Adrenal gland (tissue), 19 donors: ENCODE measurements at places on chromosomes 16 and 17.
A peak's percentile ranks its signal among the peaks of the same experiment; 100 is the strongest.

DNA sequence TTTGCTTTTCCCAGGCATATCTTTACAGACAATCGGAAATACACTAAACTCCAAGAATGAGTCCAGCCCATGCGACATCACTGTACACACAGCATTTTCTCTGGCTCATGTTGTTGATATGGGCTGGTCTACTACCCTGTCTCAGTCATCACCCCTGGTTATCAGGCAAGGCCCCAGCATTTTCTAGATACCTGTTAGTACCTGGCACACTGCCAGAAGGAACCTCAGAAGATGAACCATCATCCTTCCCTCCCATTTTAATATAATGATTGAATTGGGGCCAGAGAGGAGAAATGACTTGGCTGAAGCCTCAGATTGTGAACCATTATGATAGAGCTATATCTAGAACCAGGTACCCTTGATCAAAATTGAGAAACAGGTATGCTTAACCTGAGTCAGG lies 406.2 kb downstream of the CDH11 start:
- DNase-seq: no peak

DNA sequence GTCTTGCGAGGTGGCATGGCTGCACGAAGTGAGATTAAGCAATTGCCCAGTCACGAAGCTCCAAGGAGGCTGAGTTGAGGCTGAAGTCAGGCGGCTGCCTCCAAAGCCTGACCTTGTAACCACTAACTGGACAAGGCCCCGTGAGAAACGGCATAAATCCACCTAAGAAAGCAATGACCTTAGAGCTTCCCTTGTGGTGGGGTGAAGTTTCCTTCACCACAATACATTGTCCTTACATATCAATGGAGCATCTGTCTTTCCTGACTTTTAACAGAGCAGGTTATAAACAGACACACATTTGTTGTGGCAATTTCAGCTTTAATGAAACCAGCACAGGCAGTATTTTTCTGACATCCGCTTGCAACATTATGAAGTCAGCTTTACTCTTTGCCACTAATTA lies 2.5 kb upstream of the MED9 start:
- no peak for DNase-seq

DNA sequence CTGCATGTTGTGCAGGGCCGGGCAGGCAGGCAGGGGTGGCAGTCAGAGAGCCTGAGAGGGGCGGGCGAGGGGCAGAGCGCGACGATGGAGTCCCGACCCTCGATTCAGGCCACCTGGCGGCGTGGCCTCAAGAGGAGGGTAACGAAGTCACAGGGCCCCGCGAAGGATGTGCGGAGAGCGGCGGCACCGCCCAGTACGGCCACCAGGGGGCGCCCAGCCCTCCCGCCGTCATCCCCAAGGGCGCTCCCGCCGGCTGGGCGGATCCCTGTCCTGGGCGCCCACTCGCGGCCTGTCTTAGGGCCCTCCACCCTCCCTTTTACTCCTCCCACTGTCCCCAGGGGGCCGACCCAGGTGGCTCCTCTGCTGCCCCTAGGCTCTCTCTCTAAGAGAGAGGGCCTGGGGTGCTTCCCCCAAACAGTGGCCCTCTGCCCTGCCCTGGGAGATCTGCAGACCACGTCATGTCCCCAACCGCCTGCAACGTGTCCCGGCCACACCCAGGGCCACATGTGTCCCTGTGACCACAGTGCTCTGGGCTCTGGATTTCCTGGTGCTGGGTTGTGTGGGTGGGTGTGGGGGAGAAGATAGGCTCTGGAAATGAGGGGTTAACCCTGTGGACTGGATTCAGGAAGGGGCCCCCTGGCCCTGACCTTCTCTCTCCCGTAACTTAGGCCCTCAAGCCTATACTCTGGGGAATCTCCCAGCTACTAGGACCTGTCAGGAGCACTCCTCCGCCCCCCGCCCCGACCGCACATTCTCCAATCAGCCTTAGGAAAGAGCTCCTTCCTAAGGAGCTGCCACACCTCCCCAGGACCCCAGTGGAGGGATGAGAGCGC lies 5.9 kb downstream of the DPEP2 start:
- DNase-seq: peak; percentile 75

- no peak for DNase-seq
Observed at GRCh38 chr17:9355846-9356245, 219.8 kb downstream of the STX8 start.

- peak; percentile 84 for DNase-seq
Observed at GRCh38 chr16:66930189-66930588, 4.0 kb downstream of the CIAO2B start.

DNA sequence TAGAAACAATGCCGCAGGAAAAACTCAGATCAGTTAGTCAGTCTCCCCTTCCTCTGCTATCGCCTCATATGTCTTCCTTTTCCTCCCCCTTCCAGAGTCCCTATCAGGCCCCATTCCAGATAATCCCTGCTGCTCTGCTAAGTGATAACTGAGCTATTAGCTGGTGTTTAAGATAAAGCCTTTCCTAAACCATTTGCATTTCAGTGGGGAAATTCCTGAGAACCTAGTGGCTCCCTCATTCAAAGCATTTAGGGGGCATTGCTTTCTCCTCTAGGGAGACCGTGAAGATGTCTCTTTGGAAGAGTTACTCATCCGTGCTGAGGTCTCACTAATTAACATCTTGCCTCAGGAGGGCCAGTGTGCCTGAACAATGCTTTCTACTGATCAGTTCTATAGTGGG lies 401.6 kb downstream of the NPIPA7 start:
- DNase-seq: no peak

- no peak for DNase-seq
Observed at GRCh38 chr17:73833775-73834488, 189.7 kb upstream of the SDK2 start.

GRCh38 chr17:4344926-4345325 lies 21.5 kb downstream of the UBE2G1 start:
- no peak for DNase-seq

DNA sequence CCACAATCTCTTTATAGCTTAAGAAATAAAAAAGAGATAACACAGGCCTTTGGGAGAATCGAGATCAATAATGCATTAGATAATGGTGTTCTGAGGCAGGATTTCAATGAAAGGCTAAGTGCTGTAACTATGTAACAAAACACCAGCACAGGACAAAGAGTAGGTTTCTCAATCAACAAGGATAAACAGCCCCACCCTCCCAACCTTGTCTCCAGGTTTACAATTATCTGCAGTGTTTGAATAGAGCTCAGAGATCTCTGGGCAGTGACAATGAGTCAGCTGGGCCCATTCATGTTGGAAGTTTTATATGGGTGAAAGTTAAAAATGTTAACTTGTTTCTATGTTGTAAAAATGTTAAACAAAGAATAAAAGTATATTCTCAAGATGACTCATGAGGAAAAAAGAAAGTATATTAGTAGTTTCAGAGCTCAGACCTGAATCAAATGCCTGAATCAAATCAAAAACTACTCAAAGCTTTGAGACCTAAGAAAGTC lies 17.0 kb upstream of the KRT20 start:
- DNase-seq: no peak

DNA sequence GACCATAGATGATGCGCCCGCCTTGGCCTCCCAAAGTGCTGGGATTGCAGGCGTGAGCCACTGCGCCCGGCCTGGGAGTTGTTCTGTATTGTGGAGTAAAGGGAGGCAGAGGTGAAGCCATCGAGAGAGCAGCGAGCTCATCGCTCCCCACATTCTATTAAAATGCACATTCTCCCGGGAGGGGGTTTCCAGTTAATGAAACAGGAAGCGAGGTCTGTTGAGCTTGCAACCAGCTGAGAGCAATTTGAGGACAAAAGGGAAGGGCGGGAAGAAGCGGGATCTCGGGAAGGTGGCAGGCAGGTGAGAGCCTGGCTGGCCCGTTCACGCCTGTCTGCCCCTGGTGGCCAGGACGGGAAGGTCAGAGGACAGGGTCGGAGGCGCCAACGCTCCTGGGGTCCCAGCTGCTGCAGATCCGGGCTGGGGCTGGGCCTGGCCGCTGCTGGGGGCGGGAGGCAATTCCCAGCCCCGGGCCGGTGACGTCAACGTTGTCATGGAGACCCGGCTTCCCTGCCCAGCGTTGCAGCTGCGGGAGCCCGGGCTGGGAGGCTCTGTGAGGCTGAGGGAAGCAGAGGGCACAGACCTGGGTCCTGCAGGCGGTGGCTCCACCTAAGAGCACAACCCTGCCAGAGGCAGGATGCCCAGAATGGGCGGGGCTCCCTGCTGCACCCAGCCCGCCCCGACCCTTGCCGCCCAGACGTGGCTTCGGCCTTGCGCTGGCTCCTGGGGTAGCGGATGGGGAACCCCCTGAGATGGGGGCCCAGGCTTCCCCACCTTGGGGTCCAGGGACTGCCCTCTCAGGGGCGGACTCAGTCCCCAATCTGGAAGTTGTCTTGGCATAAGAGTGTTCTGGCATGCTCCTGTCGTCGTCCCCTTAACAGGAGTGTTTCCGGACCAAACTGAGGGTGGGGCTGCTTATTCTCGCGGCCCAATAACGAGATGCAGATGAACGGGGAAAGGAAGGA lies 48.7 kb upstream of the PLCG2 start:
- peak; percentile 85 for DNase-seq

- DNase-seq: no peak
Observed at GRCh38 chr17:29076722-29077121, 33.8 kb downstream of the PIPOX start.

GRCh38 chr16:69396187-69397061 lies 10.6 kb upstream of the TERF2 start:
- DNase-seq: peak; percentile 92

DNA sequence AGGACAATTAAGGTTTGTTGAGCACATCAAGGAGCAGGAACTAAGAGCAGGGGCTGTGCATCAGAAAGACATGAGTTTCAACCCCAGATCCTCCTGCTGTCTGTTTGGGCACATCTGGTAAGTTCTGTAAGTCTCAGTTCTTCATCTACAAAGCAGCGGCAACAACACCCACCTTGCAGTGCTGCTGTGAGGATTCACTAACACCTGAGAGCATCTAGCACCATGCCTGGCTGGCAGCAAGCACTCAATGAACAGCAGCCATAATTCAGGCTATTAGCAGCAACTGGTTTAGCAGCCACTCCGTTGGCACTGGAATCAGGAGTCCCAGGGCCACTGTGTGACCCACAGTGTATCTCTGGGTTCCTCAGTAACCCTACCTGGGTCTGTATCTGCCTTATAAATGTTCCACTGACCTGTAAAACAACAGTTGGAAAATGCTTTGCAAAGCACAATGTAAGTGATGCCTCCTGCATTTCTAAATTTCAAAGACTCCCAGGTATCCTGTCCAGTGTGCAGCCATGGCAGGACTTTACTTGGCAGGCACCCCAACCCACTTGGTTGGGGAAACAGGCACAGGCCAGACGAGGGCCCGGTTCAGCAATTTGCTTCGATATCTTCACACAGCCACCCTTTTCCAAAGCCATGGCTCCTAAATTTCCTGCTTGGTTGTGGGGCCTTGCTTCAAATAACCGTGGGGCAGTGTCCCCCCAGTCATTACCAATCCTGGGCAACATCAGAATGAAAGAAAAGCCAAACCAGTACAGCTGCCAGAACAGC lies 4.2 kb downstream of the ST3GAL2 start:
- DNase-seq: no peak

GRCh38 chr16:88282564-88283395 lies 100.0 kb upstream of the ZNF469 start:
- no peak for DNase-seq

- no peak for DNase-seq
Observed at GRCh38 chr16:22285080-22285479, 12.1 kb upstream of the POLR3E start.

DNA sequence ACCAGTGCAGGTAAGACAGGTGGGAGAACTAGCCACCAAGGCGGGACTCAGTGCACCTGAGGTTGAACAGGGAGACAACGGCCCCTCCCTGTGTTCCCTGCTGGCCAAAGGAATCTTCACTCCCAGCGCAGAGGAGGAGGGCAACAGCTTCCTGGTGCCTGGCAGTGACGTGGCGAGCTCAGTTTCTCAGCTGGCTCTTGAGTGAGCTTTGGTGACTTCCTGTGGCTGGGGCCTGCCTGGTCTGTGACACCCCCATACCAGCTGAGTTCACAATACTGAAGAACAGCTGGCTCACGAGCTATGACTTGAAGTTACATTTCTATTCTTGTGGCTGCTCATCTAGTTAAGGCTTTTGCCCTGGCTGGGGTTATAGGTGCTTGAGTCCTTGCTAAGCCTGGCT lies 26.1 kb downstream of the WNT9B start:
- DNase-seq: peak; percentile 22

DNA sequence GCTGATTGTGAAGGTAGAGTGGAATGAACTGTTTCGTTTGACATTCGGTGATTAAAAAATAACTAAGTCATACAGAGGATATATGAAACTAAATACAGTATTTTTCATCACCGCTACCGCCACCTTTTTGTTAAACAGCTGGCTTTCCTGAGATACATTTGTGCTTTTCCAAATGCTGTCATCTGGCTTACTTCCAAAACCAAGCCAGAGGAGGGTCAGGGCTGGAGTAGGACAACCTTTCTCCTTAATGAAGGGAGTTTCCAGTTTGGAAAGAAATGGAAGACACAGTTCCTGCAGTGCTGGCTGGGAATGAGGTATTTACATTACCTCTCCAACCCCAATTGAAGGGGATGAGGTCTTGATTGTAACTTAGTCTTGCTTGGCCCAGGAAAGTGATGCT lies 3.2 kb downstream of the TNRC6C start:
- DNase-seq: no peak

- peak; percentile 61 for DNase-seq
Observed at GRCh38 chr17:83199500-83200201, 120.2 kb downstream of the METRNL start.

- DNase-seq: no peak
Observed at GRCh38 chr17:77124192-77124889, 16.4 kb upstream of the SEC14L1 start.

DNA sequence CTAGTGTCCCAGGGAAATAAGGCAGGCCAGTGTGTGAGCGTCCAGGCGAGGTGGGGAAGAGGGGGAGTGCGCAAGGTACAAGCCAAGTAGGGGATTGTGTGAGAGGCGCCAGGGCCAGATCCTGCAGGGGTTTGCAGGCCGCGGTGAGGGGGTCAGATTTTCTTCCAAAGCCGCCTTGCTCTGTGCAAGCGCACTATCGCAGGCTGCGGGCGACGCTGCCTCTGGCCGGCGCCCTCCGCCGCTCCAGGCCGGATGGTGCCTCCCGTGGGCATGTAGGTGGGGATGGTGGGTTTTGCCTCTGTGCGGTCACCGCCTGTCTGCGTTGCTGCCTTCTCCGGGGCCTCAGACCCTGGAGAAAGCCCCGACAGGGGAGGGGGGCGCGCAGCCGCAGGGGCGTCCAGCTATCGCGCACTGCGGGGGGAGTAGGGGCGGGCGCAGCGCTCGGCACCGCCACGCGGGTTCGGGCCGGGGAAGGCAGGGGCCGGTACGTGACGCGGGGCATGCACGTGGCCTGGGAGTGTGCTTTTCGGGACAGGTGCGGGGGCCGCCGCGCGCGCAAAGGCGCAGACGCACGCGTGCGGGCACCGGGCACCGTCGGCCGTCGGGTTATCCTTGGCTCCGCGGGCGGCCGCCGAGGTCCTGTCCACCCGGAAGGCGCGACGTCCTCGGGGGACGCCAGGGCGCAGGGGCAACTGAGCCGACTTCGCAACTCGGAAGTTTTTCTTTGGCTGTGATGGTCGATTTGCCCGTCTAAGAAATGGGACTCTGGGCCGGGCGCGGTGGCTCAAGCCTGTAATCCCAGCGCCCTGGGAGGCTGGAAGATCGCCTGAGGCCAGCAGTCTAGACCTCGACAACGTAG lies 1.1 kb upstream of the HAPSTR1 start:
- peak; percentile 49 for DNase-seq

- no peak for DNase-seq
Observed at GRCh38 chr17:43140396-43141332, 15.5 kb upstream of the BRCA1 start.
